ENCODE measurements at places on chromosomes 6 and 20. TPM values are rescaled to one million over a fixed set of nuclear protein-coding genes. Genes with fewer than 3 reads are reported as not detected.

The CFB gene
- 6.5 TPM for total RNA-seq

The ELOVL4 gene
- total RNA-seq, result 9.3 TPM

The PGC gene
- not detected for total RNA-seq

The TTBK1 gene
- 0.32 TPM for total RNA-seq

The TREM2 gene
- 0.95 TPM for total RNA-seq

The FOXC1 gene
- total RNA-seq, result 7.3 TPM

The CST11 gene
- total RNA-seq, result not detected

The UBE2V1 gene
- 74.0 TPM for total RNA-seq

The MRAP2 gene
- total RNA-seq, result 5.6 TPM

The ZSCAN23 gene
- 15.5 TPM for total RNA-seq

The DEFB124 gene
- not detected for total RNA-seq

The C6orf52 gene
- not detected for total RNA-seq

The NOX3 gene
- total RNA-seq, result not detected

The PRSS35 gene
- 47.9 TPM for total RNA-seq

The MCHR2 gene
- 0.48 TPM for total RNA-seq

The TGM3 gene
- not detected for total RNA-seq
